ENCODE measurements at places on chromosomes 2 and 18.

DNA sequence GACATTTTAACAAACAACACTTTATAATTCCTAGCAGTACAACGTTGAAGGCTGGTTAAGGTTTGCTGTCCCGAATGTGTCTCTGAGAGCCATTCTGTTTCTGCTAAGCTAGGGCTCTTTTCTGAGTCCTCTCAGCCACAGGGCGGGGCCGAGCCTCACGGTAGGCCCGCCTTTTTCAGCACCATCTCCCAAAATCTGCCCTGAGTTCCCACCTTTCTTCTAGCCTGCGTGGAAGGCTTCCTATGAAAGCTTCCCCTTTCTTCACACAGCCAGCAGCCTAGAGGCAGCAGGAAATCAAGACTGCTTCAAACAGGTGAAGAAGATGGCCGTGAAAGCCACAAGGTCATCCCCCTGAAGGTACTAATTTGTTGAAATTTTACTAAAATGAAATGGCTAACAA, 255.5 kb downstream of the CDH2 start:
- no peak for DNase-seq

DNA sequence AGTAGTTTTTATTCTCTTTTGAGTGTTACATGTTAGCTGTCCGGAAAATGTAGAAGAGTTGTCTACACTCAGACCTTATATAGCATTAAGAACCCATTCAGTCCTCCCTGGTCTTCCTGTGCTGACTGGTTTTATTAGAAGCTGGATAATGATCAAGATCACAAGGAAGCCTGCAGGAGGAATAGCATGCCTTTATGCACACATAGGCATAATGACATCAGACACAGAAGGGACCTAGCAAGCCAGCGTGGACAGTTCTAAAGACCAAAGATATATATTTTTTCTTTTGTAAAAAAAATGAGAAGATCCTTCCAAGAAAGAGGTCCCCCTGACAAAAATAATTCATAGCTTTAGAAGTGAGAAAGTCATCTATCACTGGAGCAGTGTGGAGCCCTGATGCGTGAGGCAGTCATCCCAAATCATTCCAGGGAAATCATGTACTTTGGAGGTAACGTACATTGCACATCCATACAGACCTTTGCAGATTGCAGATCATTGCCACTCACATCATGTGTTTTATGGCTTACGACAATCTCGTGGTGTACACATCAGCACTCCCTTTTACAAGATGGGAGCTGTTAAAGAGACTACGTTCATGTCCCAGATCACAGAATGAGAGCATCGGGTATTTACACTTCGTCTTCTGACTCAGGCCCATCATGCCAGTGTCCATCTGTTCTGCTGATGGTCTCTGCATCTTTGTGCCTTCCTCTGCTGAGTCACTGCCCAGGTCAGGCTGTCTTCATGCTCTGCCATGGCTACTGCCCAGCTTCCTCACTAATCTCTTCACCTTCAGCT, 334.0 kb downstream of the SOCS6 start:
- DNase-seq: no peak

DNA sequence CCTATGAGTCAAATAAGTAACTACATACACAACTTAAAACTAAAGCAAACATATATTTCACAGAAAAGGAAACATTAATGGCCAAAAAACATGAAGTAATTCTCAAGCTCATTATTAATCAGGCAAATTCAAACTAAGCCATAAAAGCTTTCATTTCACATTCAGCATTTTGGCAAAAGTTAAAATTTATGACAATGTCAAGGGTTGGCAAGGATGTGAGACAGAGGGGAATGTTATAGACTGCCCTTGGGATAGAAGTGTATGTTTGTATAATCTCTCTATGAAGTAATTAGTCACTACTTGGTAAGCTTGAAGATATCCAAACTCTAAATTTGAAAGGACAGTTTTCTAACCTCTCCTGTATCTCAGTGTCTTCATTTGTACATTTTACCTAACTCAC, 539.4 kb downstream of the RIT2 start:
- no peak for DNase-seq

- no peak for DNase-seq
Observed at GRCh38 chr2:65059071-65059470, 2.9 kb downstream of the CEP68 start.

DNA sequence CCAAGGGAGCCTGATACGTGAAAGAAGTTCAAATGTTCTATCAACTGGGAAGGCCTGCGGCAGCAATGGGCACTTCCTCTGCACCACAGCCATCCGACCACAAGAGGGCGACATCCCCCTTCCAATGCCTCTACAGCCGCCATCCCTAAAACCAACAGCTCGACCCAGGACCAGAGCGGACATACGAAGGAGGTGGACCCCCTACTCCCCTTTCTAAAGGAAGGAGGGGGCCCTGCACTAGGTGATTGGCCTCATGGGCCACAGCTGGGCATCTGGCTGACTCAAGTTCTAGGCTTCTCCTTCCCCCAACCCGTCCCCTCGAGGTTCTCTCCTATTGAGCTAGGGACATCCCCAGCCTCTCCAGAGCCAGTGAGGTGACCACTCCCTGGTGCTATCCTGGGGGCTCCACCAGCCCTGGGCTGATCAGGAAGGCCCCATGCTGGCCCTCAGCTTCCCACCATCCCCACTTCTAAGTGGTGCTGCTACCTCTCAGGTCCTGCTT, 217.2 kb downstream of the TNS1 start:
- peak; percentile 65 for DNase-seq

- DNase-seq: no peak
Observed at GRCh38 chr2:32683520-32684086, 55.8 kb downstream of the TTC27 start.

DNA sequence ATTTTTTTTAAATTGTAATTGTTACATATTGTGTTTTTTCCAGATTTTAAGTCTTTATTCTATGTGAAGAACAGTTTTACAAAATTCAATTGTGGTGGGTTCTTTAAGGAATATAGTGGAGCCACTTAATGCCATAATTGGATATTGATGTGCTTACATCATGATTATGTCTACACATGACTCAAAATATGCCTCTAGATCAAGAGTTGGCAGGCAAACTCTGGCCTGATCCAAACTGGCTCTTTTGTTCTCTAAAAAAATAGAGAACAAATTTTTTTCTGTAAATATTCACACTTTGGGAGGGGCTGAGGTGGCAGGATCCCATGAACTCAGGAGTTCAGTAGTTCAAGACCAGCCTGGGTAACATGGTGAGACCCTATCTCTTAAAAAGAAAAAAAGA, 8.3 kb downstream of the EHBP1 start:
- no peak for DNase-seq

DNA sequence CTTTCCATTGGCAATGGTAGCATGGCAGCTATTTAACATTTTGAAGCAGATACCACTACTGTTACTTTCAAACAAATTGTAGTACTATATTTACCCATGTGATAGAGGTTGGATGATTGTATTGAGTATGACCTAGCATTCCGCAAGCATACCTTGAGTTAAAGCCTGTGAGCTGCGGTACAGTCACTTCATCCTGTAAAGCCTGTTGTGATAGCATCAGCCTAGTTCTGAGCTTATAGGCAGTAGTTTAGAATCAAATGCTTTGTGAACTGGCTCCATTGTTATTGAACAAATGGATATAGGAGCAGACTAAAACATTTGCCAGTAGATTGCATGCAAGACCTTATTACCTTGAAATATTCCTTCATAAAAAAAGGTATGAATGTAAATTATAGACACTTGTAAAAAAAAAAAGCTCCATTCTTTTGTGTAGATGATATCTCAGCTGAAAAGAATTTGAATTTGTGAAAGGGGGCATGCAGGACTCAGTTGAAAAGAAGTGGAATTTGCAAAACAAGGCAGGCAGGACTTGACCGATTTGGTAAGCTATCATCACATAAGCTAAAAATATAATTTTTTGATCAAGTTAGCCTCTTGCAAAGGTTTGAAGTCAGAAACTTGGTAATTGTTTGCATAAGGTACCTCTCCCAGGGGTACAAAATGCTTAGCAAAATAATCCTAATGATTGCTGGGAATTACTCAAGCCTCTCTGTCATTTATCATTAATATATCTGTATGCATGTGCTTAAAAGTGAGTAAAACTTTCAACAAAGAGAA, 138.5 kb upstream of the ITGA4 start:
- no peak for DNase-seq

- DNase-seq: peak; percentile 91
Observed at GRCh38 chr18:48675352-48675761, 136.5 kb downstream of the CTIF start.

- no peak for DNase-seq
Observed at GRCh38 chr18:73879328-73879727, 268.3 kb downstream of the FBXO15 start.

- DNase-seq: no peak
Observed at GRCh38 chr18:76885001-76885400, 62.6 kb downstream of the ZNF236 start.
